ENCODE measurements at places on chromosomes 6 and 20.

- no peak for DNase-seq
These were observed 32.3 kb upstream of the SULF2 start for GRCh38 chr20:47817573-47817972.

DNA sequence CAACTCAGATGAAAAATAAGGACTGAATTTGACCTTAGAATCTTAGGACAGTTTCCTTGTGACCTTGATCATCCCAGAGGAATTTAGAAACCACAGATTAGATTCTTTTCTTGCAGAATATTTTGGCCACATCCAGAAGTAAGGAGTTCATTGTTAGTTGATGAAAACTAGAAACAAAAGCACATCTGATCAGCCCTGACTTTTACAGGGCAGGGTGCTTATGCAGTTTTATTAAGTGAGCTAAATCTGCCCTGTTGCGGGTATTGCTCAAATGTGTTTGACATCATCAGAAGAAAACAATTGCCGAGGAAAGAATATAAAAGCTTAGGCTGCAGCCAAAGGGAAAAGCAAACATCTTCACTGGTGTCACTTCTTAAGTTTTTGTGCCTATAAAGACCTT, 100.8 kb downstream of the MTFR2 start:
- no peak for DNase-seq

GRCh38 chr6:1761477-1761877, 151.8 kb downstream of the FOXC1 start:
- no peak for DNase-seq

- DNase-seq, result peak; percentile 26
These were observed 67.8 kb downstream of the MMS22L start for GRCh38 chr6:97215157-97215769.

- DNase-seq, result no peak
These were observed 2.4 kb upstream of the DBNDD2 start for GRCh38 chr20:45405571-45406259.

DNA sequence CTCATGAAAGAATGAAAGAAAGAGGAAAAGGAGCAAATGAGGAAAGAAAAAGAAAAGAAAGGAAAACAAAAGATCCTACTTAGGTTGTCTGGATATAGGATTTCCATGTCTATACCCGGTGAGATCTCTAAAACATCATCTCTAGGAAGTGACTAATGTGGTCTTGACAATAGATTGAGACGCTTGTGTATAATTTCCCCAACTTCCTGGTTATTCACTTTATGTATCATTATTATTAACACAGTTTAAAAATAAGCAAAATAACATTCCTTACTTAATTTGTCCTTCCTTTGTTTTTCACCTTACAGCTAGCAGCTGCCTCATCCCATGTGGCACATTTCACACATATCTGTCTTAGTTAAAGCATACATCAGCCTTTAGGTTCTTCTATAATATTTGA, 27.0 kb downstream of the LAMA4 start:
- no peak for DNase-seq

DNA sequence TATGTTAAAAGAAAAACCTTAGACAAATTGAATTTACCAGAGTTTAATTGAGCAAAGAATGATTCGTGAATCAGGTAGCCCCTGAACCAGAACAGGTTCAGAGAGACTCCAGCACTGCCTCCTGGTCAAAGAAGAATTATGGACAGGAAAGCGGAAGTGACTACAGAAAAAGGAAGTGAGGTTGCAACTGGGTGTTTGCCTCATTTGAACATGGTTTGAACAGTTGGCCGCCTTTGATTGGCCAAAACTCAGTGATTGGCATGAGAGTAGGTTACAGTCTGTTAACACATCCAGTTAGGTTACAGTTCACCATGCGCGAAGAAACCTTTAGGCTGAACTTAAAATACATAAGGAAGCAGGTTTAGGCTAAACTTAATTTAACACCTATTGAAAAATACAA, 248.8 kb downstream of the TFAP2A start:
- no peak for DNase-seq

DNA sequence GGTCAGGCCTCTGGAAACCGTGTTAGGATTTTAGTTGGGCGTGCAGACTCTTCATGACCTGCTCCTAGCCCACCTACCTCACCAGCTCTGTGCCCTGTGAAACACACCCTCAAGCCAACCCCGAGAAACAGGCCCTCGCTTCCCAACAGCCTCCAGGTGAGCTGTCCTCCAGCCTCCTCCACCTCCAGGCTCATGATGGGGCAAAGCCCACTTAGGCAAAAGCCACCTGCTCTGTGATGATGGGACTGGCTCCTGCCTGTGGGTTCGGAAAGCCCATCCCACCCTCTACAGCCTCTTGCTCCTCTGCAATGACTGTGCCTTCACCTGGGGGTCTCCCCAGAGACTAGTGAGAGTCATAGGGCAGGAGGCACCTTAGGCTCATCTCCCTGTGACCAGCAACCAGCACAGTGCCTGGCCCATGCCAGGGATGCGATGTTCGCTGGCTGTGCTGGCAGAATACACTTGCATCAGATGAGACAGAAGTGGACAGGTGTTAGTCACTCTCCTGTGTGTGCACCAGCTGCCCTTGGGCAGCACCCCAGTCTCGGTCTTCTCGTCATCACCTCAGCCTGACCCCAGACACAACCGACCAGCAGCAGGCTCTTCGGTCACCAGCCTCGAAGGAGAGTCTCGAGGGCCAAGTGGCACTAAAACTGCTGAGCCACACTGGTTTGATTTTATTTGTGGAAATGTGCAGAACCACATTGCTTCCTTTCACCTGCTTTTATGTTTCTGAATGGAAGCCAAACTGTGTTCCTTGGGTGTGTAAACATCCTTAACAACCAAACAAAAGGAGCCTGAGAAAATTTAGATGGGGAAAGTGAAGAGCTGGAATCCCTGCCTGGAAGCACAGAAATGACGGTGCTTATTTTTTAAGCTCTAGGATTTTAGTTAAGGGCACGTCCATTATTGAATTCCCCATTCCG, 10.7 kb downstream of the PXDC1 start:
- DNase-seq, result no peak

DNA sequence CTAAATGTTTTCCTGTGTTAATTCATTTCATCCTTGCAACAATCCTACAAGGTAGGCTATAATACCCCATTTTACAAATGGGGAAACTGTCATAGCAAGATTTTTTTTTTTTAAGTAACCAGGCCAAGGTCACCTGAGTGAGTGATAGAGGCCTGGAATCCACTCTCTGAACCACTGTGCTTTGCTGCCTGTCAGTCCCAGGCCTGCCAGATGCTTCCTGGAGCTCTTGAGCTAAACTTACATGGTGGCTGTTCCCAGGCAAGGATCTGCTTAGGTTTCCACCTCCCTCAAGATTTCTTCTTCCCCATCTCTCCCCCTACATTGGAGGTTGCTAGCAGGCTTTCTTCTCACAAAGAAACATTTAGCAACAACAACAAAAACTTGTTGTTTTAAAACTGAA, 32.7 kb upstream of the RNF8 start:
- no peak for DNase-seq

DNA sequence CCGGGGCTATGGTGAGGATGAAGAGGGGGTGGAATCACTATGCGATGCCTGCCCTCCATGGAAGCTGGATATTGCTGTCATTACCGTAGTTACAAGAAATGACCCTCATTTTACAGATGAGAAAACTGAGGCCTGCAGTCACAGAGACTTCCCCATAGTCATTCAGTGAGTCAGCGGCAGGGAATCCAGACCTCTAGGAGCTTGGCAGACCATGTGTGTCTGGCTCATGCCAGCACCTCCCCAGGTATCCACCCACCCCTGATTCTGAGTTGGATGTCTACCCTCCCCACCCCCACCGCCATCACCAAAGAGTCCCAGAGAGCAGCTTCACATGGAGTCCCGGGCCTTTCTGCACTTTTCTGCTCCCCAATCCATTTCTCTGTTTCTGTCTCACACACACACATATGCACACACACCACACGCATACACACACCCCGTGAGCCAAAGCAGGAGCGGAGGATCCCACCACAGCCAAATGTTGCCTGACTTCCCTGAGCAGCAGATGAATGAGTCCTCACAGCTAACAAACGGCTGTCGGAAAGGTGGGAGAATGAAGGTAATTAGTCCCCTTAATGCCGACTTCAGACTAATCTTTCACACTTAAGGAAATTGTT, 24.8 kb downstream of the CDH22 start:
- DNase-seq, result no peak

DNA sequence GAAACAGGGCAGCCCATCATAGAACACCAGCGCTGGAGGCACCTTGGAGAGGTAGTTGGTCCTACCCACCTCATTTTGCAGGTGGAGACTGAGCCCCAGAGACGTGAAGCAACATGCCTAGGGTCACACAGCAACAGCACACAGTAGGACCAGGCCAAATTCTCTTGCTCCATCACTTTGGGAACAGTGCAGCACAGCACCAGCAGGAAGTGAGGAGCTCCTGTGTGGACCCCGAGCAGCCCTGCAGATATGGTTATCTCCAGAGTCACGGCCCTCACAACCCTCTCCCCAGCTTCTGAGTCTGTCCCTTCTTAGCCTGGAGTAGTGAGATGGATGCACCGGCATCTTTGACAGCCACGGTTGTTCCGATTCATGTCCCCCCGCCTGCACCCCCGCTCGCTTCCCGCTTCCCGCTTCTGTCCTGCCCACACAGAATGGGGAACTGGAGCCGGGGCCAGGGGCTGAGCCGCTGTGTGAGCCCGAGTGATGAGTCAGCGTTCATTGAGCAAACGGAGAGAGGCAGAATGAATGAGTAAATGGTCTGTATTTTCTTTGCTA, 72.6 kb upstream of the DUSP22 start:
- DNase-seq, result no peak

GRCh38 chr6:39221779-39222641, 7.3 kb downstream of the KCNK5 start:
- DNase-seq, result no peak

GRCh38 chr20:46347841-46348803, 39.8 kb upstream of the CDH22 start:
- peak; percentile 57 for DNase-seq

DNA sequence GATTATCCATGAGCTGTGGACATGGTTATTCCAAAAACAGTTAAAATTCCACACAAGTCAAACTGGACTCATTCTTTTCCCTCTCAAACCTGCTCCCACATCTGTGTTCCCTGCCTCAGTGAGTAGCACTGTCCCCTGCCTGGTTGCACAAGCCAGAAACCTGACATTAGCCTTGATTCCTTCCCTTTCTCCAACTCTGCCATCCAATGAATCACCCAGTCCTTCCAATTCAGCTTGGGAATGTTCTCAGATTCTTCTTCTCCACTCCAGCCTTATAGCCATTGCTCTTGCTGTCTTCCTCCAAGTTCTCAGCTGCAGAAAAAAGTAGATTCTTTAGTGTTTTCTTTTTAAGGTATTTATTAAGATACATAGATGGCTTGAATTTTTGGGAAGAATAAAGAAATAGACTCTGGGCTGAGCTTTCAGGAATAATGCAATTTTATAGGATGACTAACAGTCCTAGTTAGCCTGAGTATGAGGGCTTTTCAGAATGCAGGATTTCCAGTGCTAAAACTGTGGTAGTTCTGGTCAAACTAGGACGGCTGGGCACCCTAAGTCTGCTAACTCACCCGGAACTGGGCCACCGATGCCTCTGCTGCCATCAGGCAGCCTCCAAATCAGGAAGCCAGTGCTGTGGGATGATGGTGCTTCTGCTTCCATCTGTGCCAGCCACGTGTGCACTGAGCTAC, 18.2 kb upstream of the SASH1 start:
- no peak for DNase-seq

DNA sequence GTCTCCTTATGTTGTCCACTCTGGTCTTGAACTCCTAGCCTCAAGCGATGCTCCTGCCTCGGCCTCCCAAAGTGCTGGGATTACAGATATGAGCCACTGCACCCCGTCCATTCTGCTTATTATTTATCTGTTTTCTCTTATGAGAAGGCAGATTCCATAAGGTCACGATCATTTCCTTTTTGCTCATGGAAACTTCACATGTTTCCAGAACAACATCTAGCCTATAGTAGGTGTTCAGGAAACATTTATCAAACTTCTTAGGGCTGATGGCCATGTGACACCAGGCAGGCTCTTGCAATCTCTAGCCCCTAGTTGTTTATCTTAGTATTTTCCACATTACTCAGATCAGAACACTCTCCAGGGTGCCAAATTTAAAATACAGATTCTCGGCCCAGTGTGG, 61.2 kb downstream of the ZFP64 start:
- DNase-seq, result no peak

DNA sequence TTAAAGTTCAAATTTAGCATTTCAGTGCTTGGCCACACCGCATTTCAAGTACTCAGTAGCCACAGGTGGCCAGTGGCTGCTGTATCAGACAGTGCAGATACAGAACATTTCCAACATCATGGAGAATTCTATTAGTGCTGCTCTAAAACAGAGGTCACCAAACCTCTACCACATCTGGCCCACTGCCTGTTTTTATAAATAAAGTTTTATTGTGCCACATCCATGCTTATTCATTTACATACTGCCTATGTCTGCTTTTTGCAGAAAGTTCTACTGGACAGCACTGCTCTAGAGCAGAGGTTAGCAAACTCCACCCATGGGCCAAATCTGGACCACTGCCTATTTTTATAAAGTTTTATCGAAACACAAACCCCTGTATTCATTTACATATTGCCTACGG, 3.7 kb upstream of the PTPRT start:
- no peak for DNase-seq

GRCh38 chr6:55445648-55446204, 118.5 kb downstream of the GFRAL start:
- no peak for DNase-seq

DNA sequence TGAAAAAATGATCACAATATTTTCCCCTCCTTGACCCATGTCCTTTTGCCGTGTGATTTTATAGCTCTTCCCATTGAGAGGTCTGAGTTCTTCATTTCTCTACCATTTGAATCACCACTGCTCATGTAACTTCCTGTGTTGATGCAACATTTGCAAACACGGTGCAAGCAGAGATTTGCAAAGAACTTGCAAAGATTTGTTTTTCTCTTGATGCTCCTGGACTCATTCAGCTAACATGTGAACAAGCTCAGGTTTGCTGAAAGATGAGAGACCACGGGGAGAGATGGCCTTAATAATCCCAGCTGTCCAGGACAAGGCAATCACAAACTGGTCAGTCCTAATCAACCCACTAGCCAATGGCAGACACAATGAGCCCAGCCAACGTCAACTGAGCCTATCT, 8.6 kb downstream of the VNN2 start:
- DNase-seq, result no peak

All from NCI-H1694 treated with DMSO at 0.1 percent for 48 hours (cell line).